ENCODE measurements at places on chromosomes 12 and 14.
A peak's percentile ranks its signal among the peaks of the same experiment; 100 is the strongest.

- DNase-seq: no peak
Observed at GRCh38 chr14:100767788-100768536, 41.3 kb downstream of the DLK1 start.

DNA sequence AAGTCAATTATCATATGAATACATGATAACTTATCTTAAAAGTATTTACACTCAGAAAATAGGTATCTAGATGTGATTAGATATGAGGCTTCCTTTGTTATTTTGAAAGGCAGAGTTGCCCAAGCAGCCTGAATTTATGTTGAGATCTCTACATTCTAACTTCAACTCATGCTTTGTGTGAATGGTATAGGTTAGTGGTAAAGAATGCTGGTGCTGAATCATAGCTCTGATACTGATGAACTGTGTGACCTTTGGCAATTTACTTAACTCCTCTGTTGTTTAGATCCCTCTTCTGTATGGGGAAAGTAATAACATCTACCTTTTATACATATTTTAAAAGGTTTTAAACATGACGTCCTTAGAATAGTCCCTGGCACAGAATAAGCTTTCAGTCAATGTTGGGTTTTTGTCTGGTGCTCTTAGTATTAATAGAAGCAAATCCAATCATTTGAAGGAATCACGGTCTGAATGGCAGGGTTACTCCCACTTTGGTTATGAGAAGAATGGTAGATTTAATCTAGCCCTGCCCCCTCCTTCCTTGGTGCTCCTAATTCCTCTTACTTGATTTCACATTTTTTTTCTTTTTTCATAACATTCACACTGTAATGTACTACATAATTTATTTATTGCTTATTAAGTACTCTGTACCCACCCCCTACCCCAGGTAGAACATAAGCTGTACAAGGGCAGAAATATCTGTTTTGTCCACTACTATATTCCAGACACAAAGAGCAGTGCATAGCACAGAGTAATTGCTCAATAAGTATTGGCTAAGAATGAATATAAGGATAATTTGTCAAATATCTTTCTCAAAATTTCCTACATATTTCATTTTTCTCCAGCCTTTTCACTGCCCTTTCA is 203.3 kb upstream of the KRR1 start:
- DNase-seq: no peak

DNA sequence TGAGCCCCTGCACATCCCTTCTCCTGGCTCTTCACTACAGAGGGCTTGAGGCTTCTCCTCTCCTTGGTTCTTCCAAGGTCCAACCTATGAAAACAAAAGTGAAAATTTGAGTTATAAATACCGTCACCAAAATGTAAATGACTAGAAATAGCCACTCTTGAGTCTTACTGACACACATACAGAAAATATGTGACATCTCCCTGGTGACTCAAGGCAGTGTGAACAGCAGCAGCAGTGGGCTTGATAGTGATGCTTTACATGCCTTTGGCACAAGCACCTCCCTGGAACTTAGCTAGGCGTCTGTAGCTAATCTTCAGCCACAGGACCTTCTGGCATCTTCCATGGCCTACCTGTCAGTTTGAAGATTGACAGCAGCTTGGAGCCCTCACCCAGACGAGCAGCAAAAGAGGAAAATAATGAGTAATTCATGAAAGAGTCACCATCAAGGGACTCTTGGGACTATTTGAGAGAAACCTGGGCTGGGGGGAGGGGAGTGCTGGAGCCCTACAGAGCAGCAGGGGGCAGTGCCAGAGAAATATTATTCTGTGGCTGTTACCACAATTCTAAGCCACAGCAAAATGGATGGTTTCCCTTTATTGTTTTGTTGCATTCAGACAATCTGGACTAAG is 158.0 kb downstream of the KCNK10 start:
- no peak for DNase-seq

DNA sequence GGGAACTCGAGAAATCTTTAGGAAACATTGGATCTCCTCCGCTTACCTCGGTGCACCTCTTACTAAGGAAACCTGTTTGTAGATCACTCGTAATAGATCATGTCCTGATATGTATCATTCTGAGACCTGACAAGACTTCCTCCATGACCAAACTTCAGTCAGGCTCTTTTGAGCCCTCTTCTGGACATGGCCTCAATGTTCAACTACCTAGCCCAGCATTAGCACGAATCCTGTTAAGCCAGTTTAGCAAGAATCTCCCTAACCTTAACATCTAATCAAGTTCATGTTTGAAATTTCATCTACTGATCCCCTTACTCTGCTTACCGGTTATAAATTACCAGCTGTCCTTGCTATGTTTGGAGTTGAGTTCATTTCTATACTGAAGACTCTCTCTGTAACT is 713.9 kb upstream of the USP15 start:
- no peak for DNase-seq

DNA sequence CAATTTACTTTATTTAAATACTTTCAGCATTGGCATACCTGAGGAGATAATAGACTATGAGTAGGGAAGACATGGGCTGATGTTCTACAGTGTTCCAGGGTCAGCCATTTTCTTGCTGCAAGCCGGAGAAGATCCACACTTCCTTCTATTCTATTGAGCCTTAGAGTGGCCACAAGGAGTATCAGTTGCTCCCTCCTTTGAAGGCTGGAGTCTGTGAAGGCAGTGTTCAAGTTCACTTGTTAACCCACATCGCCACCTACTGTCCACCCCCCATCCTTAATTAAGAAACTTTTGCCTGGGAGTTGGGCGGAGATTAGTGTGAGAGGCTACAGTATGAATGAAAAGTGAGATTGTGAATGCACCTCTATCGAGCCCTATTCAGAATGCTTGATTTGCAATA is 666.6 kb downstream of the NRXN3 start:
- DNase-seq: peak; percentile 66

GRCh38 chr12:33876618-33877017 is 145.7 kb upstream of the ALG10 start:
- DNase-seq: no peak

DNA sequence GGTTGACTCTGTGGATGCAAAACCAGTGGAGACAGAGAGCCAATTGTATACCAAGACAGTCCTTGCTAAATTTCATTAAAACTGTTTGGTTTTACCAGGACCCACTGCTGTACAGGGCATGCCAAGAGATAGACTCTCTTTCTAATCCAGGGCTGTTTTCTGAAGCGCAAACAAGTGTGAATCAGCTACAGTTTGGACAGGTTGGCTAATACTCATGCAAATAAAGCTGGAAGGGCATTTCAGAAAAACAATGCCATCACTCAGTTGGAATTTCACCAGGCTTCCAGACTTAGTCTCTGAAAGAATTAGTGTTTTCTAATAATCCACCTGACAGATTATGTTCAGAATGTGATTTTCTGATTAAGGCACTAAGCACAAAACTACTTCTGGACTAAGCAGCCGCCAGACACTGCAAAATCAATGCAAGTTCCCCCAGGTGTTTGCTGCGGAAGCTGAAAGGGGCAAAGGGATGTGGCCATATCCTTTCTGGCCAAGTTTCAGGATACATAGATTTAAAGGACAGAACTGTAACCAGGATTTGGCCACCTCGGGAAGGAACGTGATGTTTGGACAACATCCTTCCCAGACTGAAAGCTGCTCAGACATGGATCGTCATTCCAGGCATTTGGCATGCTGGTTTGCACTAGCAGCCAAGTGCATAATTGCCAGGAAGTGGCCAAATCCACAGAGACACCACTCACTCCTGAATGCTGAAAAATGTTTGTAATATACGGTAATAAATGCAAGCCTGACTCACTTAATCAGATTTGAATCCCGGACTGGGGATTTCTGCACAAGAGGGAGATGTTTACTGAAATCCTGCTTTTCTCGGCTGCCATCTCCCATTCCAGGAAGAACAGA is 32.0 kb upstream of the CDKN3 start:
- DNase-seq: peak; percentile 81

- no peak for DNase-seq
Observed at GRCh38 chr12:65324551-65324950, 46.1 kb downstream of the MSRB3 start.

- peak; percentile 63 for DNase-seq
Observed at GRCh38 chr12:104057771-104058197, 6.5 kb upstream of the HCFC2 start.

GRCh38 chr14:75877292-75877691 is 104.5 kb downstream of the TGFB3 start:
- DNase-seq: peak; percentile 94

DNA sequence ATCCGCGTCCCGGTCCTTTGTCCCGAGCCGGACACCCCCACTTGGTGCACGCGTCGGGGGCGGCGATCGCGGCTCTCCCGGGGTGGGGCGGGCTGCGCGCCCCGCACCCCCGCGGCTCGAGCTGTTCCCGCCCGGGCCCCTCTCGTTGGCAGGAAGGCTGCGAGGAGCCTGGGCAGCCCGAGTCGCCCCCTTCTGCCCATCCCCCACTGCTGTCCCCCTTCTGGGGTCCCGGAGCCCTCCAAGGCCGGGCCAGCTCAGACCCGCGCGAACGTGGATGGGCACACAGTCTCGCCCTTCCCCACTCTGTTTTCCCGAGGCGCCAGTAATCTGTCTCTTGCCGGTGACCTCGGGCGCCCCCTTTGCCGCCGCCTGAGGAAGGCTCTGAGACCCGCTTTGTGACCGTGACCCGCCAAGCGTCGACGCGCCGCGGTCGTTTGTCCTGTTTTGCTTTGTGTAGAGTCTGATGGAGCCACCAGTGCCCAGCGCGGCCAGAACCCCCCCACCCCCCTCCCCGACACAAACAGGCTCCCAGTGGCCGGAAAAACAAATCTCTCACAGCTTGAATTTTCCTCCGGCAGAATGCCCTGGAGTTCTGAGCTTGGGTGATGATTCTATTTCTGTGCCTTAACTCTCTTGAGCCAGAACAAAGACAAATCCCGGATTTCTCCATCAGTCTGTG is 610 bp downstream of the C14orf132 start:
- peak; percentile 64 for DNase-seq
